GM12878 (cell line): ENCODE measurements at places on chromosomes 13 and 19. TPM values are rescaled to one million over a fixed set of nuclear protein-coding genes. Genes with fewer than 3 reads are reported as not detected.
A peak's percentile ranks its signal among the peaks of the same experiment; 100 is the strongest.

The AMER2 gene
- 0.19 and 0.22 TPM in 2 replicates for polyA plus RNA-seq

The LEUTX gene
- 0.33 and 0.44 TPM in 2 replicates for polyA plus RNA-seq

The KANK3 gene
- 0.65 and 0.93 TPM in 2 replicates for polyA plus RNA-seq

The MPHOSPH8 gene
- 15.9 and 18.4 TPM in 2 replicates for polyA plus RNA-seq

The FFAR1 gene
- polyA plus RNA-seq = 0.09 TPM in 1 of 2 replicates, not detected in the other

The VRK3 gene
- 50.7 and 52.7 TPM in 2 replicates for polyA plus RNA-seq

The VSTM1 gene
- not detected in 2 replicates for polyA plus RNA-seq

The DENND1C gene
- polyA plus RNA-seq = 45.3 and 45.9 TPM in 2 replicates

The ZNF135 gene
- not detected in 2 replicates for polyA plus RNA-seq

The CYP4F3 gene
- polyA plus RNA-seq = 0.93 and 1.2 TPM in 2 replicates

The ZNF649 gene
- polyA plus RNA-seq = 4.3 and 6.6 TPM in 2 replicates

The KLK6 gene
- not detected in 2 replicates for polyA plus RNA-seq

The NUFIP1 gene
- 9.8 and 10.3 TPM in 2 replicates for polyA plus RNA-seq

The CEACAM3 gene
- not detected in 2 replicates for polyA plus RNA-seq

DNA sequence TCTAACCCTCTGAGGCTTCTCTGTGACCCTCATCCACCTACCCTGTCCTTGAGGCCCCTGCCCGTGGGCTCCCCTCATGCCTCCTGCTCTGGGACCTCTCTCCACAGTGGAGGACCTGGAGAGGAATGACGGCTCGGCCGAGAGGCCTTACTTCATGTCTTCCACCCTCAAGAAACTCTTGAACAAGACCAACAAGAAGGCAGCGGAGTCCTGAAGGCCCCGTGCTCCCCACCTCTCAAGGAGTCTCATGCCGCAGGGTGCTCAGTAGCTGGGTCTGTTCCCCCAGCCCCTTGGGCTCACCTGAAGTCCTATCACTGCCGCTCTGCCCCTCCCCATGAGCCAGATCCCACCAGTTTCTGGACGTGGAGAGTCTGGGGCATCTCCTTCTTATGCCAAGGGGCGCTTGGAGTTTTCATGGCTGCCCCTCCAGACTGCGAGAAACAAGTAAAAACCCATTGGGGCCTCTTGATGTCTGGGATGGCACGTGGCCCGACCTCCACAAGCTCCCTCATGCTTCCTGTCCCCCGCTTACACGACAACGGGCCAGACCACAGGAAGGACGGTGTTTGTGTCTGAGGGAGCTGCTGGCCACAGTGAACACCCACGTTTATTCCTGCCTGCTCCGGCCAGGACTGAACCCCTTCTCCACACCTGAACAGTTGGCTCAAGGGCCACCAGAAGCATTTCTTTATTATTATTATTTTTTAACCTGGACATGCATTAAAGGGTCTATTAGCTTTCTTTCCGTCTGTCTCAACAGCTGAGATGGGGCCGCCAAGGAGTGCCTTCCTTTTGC lies 10.8 kb upstream of the ILF3 start:
- peaks cover 6% of the 10 kb centered on the region for H3K4me1 ChIP-seq
- no peak overlapping the region for H3K4me3 ChIP-seq
- no peak for DNase-seq
- H3K27me3 ChIP-seq = no peaks in the 10 kb centered on the region
- no peak overlapping the region for H3K27ac ChIP-seq

- no peak overlapping the region for H3K27ac ChIP-seq
- DNase-seq = no peak
- no peaks in the 10 kb centered on the region for H3K4me1 ChIP-seq
- H3K4me3 ChIP-seq = no peak overlapping the region
- peaks cover 2% of the 10 kb centered on the region; the same call in 1 of the 2 replicates for H3K36me3 ChIP-seq
- H3K27me3 ChIP-seq = no peaks in the 10 kb centered on the region
Observed at GRCh38 chr13:49253310-49253709, 5.6 kb downstream of the CDADC1 start.

- no peaks in the 10 kb centered on the region for H3K36me3 ChIP-seq
- peak overlapping the region; percentile 98 for H3K4me3 ChIP-seq
- H3K4me1 ChIP-seq = peaks cover 17% of the 10 kb centered on the region
- no peak overlapping the region for H3K27ac ChIP-seq
Observed at GRCh38 chr19:1066251-1066747, 668 bp upstream of the ARHGAP45 start.

DNA sequence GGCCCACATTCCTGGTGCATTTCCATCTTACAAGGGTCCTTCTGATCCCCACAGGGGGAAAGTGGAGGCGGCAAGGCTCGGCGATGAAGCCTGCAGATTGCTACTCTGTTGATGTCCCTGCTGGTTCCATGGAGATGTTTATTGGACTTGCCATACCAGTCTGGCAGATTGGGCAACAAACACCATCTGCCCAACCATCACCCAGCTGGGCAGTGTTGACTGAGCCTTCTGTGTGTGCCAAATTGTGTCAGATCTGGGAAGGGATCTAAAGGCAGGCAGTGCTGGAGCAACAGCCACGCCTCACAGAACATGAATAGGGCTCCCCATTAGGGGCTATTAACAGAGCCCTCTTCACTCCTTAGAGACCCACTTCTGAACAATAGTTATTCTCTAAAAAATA lies 35.0 kb downstream of the FLT1 start:
- H3K4me1 ChIP-seq = no peaks in the 10 kb centered on the region
- H3K4me3 ChIP-seq = no peak overlapping the region
- DNase-seq = no peak
- no peaks in the 10 kb centered on the region for H3K27me3 ChIP-seq
- H3K27ac ChIP-seq = no peak overlapping the region

- H3K4me1 ChIP-seq = no peaks in the 10 kb centered on the region
- peaks cover 1% of the 10 kb centered on the region; the same call in 1 of the 2 replicates for H3K27me3 ChIP-seq
- no peak overlapping the region for H3K4me3 ChIP-seq
- no peaks in the 10 kb centered on the region for H3K36me3 ChIP-seq
Observed at GRCh38 chr13:48906200-48906599, 69.5 kb upstream of the FNDC3A start.

GRCh38 chr13:55155046-55155445 lies 1985.7 kb upstream of the PRR20A start:
- no peaks in the 10 kb centered on the region for H3K4me1 ChIP-seq
- H3K4me3 ChIP-seq = no peak overlapping the region
- H3K27ac ChIP-seq = no peak overlapping the region
- no peak for DNase-seq

DNA sequence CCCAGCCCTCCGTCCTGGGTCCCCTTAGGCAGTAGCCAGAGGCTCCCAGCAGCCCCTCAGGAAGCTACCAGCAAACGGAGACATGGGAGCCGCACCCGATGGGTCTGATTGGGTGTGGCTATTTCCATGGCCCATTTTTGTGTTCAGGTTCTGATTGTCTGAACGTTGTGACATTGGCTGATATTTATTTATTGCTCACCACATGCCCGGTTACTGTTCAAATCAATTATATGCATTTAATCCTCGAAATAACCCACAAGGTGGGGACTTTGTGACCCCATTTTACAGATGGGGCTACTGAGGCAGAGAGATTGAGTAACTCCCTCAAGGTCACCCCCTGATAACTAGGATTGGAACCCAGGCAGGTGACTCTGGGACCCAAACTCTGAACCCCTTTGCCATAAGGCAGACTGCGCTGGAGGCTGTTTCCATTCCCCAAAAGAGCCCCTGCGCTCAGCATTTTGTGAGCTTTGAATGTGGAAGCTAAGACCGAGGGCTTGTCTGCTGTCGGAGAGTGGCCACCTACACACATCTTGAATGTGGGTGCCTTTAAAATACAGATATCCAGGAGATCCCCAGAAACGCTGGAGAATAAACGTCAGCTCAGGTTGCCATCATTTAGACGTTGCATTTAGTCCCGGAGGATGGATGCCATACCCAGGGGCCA lies 13.6 kb upstream of the MCF2L start:
- H3K27me3 ChIP-seq = no peaks in the 10 kb centered on the region; the same call in 1 of the 2 replicates
- no peak for DNase-seq
- no peak overlapping the region for H3K27ac ChIP-seq
- no peak overlapping the region for H3K4me3 ChIP-seq

DNA sequence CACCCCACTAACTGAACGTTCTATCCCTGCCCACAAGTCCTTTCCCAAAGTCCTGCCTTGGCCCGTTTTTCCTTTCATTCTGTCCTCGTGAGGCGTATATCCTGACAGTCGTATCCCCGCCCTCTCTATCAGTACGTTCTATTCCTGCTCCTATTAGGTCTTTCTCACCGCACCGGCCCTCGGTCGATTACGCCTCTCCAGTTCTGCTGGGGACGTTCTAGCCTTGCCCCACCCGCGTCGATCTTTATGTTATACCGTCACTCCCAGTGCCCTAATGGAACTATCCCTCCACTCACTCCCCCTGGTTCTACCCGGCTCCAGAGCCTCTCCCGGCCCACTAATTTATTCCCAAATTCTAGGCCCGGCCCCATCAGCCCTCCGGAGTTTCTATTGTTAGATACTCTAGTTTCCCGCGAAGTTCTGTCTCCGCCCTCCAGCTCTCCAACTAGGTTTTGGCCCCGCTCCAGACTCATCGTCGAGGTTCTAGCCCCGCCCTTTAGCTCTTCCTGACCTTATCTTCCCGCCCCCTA lies 2.0 kb downstream of the PLAUR start:
- peak overlapping the region; percentile 59 for H3K4me3 ChIP-seq
- H3K27ac ChIP-seq = no peak overlapping the region
- no peaks in the 10 kb centered on the region for H3K27me3 ChIP-seq
- DNase-seq = no peak
- H3K4me1 ChIP-seq = peaks cover 14% of the 10 kb centered on the region

DNA sequence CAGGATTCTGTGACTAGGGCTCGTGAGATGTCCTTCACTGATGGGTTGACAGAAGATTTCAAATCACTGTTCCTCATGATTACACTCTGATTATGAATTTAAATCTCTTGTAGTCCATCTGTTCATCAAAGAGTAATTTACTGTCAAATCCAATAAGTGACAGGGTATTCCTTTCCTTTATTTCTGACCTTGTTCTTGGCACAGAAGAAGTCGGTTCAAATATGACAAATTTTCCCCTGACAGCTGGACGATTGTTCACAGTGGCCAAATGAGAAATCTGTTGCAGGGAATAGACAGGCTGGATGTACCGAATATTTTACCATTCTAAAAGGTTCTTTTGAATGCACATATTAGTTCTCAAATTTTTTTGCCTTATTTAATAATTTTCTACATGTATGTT lies 767.3 kb upstream of the GPC6 start:
- no peaks in the 10 kb centered on the region for H3K27me3 ChIP-seq
- H3K36me3 ChIP-seq = no peaks in the 10 kb centered on the region
- no peak overlapping the region for H3K4me3 ChIP-seq

GRCh38 chr13:72545030-72545719 lies 182.3 kb downstream of the MZT1 start:
- no peaks in the 10 kb centered on the region for H3K36me3 ChIP-seq
- H3K4me3 ChIP-seq = no peak overlapping the region
- DNase-seq = no peak
- no peak overlapping the region for H3K27ac ChIP-seq
- no peaks in the 10 kb centered on the region for H3K27me3 ChIP-seq
- no peaks in the 10 kb centered on the region for H3K4me1 ChIP-seq

DNA sequence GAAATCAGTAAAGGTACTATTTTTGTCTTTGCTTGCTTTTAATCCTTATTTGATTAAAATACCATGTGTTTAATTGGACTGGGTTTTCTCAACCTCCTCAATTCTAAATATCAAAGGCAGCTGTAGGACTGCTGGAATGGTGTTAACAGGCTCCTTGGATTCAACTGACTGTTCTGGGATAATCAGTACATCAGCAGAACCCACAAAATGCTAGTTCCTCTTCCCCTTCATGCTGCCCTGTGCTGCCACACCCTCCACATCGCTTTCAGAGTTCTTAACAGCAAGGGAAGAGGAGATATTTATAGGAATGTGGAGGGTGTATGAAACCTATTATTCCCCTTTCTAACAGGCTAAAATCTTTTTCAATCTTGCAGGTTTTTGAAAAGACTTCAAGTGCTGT lies 82.4 kb downstream of the KCTD12 start:
- H3K27me3 ChIP-seq = no peaks in the 10 kb centered on the region
- no peak for DNase-seq
- H3K4me1 ChIP-seq = no peaks in the 10 kb centered on the region; the same call in 1 of the 2 replicates
- H3K27ac ChIP-seq = no peak overlapping the region
- no peaks in the 10 kb centered on the region for H3K36me3 ChIP-seq

DNA sequence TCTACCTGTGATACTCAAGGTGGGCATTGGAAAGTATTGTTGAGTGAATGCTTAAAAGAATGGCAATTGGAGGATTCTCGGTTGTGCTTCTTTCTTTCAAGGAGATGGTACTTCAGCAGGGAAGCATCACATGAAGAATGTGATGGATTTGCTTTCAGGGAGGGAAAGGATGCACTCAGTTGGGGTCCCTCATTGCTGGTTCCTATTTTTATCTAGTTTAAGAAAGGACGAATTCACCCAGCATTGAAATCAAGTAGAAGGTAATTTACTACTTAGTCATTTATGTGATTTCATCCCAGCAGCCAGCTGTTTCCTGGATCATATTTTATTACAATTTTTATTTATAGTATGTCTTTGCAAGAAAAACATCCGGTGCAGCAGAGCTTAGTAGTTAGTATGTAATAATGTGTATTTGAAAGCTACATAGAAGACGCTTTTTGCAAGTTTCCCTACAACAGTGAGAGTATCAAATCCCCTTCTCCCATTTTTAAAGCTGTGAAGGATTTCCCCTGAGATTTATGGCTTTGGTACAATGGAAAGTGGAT lies 417.9 kb downstream of the GPC5 start:
- no peaks in the 10 kb centered on the region for H3K4me1 ChIP-seq
- no peaks in the 10 kb centered on the region for H3K36me3 ChIP-seq
- no peak for DNase-seq
- no peak overlapping the region for H3K27ac ChIP-seq

GRCh38 chr19:54654447-54655321 lies 8.1 kb upstream of the LILRB4 start:
- no peaks in the 10 kb centered on the region for H3K27me3 ChIP-seq
- H3K27ac ChIP-seq = no peak overlapping the region; the same call in 1 of the 2 replicates
- no peak overlapping the region for H3K4me3 ChIP-seq

GRCh38 chr19:52086481-52086880 lies 9.1 kb downstream of the ZNF841 start:
- H3K27me3 ChIP-seq = no peaks in the 10 kb centered on the region
- no peaks in the 10 kb centered on the region; the same call in none of the 2 replicates for H3K36me3 ChIP-seq
- no peak overlapping the region for H3K4me3 ChIP-seq
- no peak for DNase-seq
- H3K27ac ChIP-seq = no peak overlapping the region

- no peaks in the 10 kb centered on the region for H3K27me3 ChIP-seq
- no peaks in the 10 kb centered on the region for H3K4me1 ChIP-seq
- no peak overlapping the region for H3K4me3 ChIP-seq
- no peaks in the 10 kb centered on the region for H3K36me3 ChIP-seq
- no peak for DNase-seq
- no peak overlapping the region for H3K27ac ChIP-seq
Observed at GRCh38 chr13:91804724-91805123, 406.3 kb downstream of the GPC5 start.

- H3K4me1 ChIP-seq = peaks cover 9% of the 10 kb centered on the region
- peaks cover 11% of the 10 kb centered on the region for H3K36me3 ChIP-seq
- H3K4me3 ChIP-seq = peak overlapping the region; percentile 32; the same call in 1 of the 2 replicates
- no peaks in the 10 kb centered on the region for H3K27me3 ChIP-seq
Observed at GRCh38 chr19:41427647-41428480, 690 bp upstream of the B3GNT8 start.

- no peaks in the 10 kb centered on the region for H3K36me3 ChIP-seq
- no peaks in the 10 kb centered on the region for H3K4me1 ChIP-seq
- H3K4me3 ChIP-seq = no peak overlapping the region
- H3K27ac ChIP-seq = no peak overlapping the region
- DNase-seq = no peak
- no peaks in the 10 kb centered on the region; the same call in 1 of the 2 replicates for H3K27me3 ChIP-seq
Observed at GRCh38 chr19:55441692-55442321, 1.3 kb downstream of the SHISA7 start.

- H3K27me3 ChIP-seq = no peaks in the 10 kb centered on the region
- H3K4me3 ChIP-seq = no peak overlapping the region
- DNase-seq = no peak
- H3K4me1 ChIP-seq = no peaks in the 10 kb centered on the region
Observed at GRCh38 chr19:8680676-8681344, 17.8 kb downstream of the ACTL9 start.
